ENCODE measurements at places on chromosomes 4 and X.

DNA sequence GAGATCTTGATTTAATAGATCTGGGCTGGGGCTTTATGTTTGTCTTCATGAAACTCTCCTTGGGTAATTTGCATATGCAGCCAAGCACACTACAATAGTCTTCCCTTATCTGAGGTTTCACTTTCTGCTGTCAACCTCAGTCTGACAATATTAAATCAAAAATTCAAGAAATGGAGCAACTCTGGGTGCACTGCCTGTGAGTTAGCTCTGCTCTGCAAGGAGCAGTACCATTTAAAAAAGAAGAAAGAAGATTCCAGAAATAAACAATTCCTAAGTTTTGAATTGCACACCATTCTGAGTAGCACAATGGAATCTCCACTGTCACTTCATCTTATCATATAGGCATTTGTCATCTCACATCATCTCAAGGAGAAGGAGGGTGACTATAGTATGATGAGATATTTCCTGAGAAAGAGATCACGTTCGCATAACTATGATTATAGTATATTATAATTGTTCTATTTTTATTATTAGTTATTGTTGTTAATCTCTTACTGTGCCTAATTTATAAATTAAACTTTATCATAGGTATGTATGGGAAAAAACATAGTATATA lies 9.4 kb downstream of the FNIP2 start:
- no peak for DNase-seq
- peaks cover 18% of the 10 kb centered on the region for H3K4me1 ChIP-seq
- peak overlapping the region; percentile 23 for H3K27ac ChIP-seq
- H3K27me3 ChIP-seq: no peaks in the 10 kb centered on the region
- no peak overlapping the region for H3K4me3 ChIP-seq

DNA sequence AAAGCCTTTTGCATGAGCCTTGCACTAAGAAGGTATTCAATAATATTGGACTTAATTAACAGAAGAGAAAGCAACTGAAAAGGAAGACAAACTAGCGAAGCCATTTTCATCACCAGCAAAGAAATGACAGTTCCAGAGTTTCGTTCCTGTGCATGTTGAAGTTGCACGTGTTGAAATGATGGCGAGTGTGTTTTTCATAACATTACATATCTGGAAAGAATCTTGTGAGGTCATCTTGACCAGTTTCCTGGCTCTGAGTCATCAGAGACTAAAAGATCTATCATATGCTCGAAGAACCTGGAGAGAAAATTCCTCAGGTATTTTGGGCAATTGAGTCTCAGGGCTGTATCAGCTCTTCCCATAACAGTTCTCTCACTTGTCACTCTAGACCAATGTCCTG lies 106.2 kb upstream of the MAML3 start:
- H3K4me3 ChIP-seq: no peak overlapping the region
- no peaks in the 10 kb centered on the region for H3K4me1 ChIP-seq
- H3K36me3 ChIP-seq: no peaks in the 10 kb centered on the region
- H3K27me3 ChIP-seq: no peaks in the 10 kb centered on the region

GRCh38 chr4:154364066-154364845 lies 127.3 kb downstream of the DCHS2 start:
- no peaks in the 10 kb centered on the region for H3K4me1 ChIP-seq
- H3K36me3 ChIP-seq: no peaks in the 10 kb centered on the region
- no peak for DNase-seq
- H3K27ac ChIP-seq: no peak overlapping the region
- H3K4me3 ChIP-seq: no peak overlapping the region
- H3K27me3 ChIP-seq: no peaks in the 10 kb centered on the region

GRCh38 chr4:4696530-4696929 lies 154.7 kb upstream of the STX18 start:
- H3K27ac ChIP-seq: no peak overlapping the region
- no peak for DNase-seq
- no peaks in the 10 kb centered on the region for H3K4me1 ChIP-seq
- no peaks in the 10 kb centered on the region for H3K27me3 ChIP-seq

DNA sequence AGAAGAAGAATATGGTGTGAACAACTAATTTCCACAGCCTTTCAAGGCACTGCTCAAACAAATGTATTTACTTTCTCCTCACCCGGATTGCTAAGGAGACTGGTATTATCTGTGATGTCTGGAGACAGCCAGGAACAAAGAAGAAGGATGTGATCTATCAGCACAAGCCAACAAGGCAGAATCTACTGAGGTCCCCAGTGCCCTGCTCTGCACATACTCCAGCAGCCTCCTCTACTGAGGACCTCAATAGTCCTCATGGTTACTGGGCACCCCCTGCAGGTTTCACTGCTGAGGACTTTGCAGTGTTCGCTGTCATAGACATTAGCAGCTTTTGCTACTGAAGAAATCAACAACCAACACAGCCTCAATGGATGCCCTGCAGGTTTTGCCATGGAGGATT lies 930.1 kb downstream of the ADGRL3 start:
- no peaks in the 10 kb centered on the region for H3K36me3 ChIP-seq
- no peaks in the 10 kb centered on the region for H3K4me1 ChIP-seq
- DNase-seq: no peak
- H3K4me3 ChIP-seq: no peak overlapping the region

GRCh38 chrX:73448379-73448778 lies 1.5 kb downstream of the CDX4 start:
- no peak overlapping the region for H3K4me3 ChIP-seq
- no peaks in the 10 kb centered on the region for H3K36me3 ChIP-seq
- H3K27ac ChIP-seq: no peak overlapping the region
- no peaks in the 10 kb centered on the region for H3K27me3 ChIP-seq
- no peaks in the 10 kb centered on the region for H3K4me1 ChIP-seq

GRCh38 chrX:7925867-7926472 lies 1.2 kb downstream of the PNPLA4 start:
- no peaks in the 10 kb centered on the region for H3K4me1 ChIP-seq
- no peaks in the 10 kb centered on the region for H3K36me3 ChIP-seq
- peak; percentile 66 for DNase-seq
- no peak overlapping the region for H3K4me3 ChIP-seq
- H3K27ac ChIP-seq: no peak overlapping the region

GRCh38 chr4:39922399-39922798 lies 55.3 kb downstream of the PDS5A start:
- H3K36me3 ChIP-seq: peaks cover 44% of the 10 kb centered on the region
- no peak for DNase-seq
- H3K4me3 ChIP-seq: no peak overlapping the region
- H3K4me1 ChIP-seq: no peaks in the 10 kb centered on the region
- H3K27me3 ChIP-seq: no peaks in the 10 kb centered on the region

GRCh38 chrX:78104447-78105176 lies 564 bp downstream of the PGK1 start:
- no peaks in the 10 kb centered on the region for H3K4me1 ChIP-seq
- peak overlapping the region; percentile 77 for H3K27ac ChIP-seq
- peak; percentile 6 for DNase-seq
- H3K27me3 ChIP-seq: no peaks in the 10 kb centered on the region
- H3K4me3 ChIP-seq: peak overlapping the region; percentile 82

DNA sequence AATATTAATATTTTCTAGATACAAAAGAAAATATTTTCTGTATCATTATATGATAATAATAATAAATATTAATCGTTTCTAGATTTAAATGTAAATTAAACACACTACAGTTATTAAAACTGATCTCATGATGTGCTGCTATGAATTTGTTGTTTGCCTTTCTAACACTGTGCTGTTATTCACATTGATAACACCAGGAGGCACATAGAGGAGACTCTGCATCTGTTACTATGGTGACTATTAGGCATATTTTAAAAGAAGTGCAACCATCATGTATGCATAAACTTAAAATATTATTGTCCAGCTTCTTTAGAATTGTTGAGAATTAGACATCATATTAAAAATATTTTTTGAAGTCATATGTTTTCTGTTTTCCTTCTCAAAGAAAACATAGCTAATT lies 11.8 kb upstream of the PDGFC start:
- H3K36me3 ChIP-seq: no peaks in the 10 kb centered on the region
- no peaks in the 10 kb centered on the region for H3K4me1 ChIP-seq
- H3K27ac ChIP-seq: no peak overlapping the region
- DNase-seq: no peak
- no peaks in the 10 kb centered on the region for H3K27me3 ChIP-seq

- peak overlapping the region; percentile 15 for H3K4me3 ChIP-seq
- no peaks in the 10 kb centered on the region for H3K36me3 ChIP-seq
- H3K27ac ChIP-seq: no peak overlapping the region
- H3K4me1 ChIP-seq: peaks cover 8% of the 10 kb centered on the region
- no peak for DNase-seq
- H3K27me3 ChIP-seq: no peaks in the 10 kb centered on the region
These were observed 145.6 kb upstream of the SCML1 start for GRCh38 chrX:17591741-17592110.

DNA sequence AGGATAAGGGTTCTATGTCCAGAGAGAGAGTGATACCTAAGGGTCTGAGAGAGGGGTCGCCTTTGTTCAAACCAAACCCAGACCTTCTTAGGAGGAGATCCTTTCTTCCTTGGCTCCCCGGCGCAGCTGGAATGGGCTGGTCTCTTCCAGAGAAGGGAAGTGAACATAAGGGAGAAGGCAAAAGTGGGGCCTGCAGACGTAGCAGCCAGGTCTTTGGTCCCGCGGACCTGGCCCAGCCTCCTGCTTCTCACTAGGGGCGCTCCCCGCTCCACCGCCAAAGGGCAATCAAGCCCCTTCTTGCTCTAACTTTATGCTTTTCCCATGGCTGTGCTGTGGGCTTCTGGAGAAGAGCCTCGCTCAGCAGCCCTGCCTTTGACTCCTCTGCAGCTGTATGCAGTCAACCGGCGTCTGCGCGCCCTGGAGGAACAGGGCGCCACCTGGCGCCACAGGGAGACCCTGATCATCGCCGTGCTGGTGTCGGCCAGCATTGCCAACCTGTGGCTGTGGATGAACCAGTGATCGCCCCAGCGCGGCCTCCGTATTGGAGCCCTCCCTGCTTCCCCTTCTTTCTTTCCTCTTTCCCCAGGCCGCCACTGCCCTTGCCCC lies 6.5 kb downstream of the FATE1 start:
- H3K36me3 ChIP-seq: no peaks in the 10 kb centered on the region
- no peak for DNase-seq
- H3K27ac ChIP-seq: no peak overlapping the region
- no peak overlapping the region for H3K4me3 ChIP-seq

- H3K27me3 ChIP-seq: no peaks in the 10 kb centered on the region
- H3K27ac ChIP-seq: no peak overlapping the region
- no peak for DNase-seq
- H3K36me3 ChIP-seq: no peaks in the 10 kb centered on the region
- H3K4me3 ChIP-seq: no peak overlapping the region
These were observed 42.1 kb downstream of the HS6ST2 start for GRCh38 chrX:132916349-132916748.

GRCh38 chrX:31323658-31324057 lies 251.8 kb upstream of the FTHL17 start:
- peaks cover 22% of the 10 kb centered on the region for H3K4me1 ChIP-seq
- H3K4me3 ChIP-seq: peak overlapping the region; percentile 72
- no peaks in the 10 kb centered on the region for H3K27me3 ChIP-seq
- DNase-seq: peak; percentile 83

DNA sequence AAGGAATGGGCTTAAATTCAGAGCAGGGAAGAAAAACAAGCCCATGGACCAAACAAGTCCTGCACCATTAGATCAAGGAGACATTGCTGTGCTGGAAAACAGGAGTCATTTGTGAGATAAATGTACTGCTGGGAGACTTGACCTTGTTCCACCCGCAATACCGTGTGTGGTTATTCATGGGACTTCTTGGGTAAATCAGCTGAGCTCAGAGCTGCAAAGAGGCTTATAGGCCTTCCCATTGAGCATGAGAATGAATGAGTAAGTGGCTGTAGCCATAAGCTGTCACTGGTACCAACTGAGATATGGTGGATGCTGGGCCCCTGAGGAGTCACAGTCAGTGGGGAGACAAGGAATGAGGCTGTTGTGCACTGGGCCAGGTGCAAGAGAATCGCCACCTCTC lies 2.3 kb upstream of the CYTL1 start:
- peaks cover 5% of the 10 kb centered on the region for H3K4me1 ChIP-seq
- H3K4me3 ChIP-seq: no peak overlapping the region
- no peaks in the 10 kb centered on the region for H3K27me3 ChIP-seq
- no peaks in the 10 kb centered on the region for H3K36me3 ChIP-seq
- no peak overlapping the region for H3K27ac ChIP-seq

DNA sequence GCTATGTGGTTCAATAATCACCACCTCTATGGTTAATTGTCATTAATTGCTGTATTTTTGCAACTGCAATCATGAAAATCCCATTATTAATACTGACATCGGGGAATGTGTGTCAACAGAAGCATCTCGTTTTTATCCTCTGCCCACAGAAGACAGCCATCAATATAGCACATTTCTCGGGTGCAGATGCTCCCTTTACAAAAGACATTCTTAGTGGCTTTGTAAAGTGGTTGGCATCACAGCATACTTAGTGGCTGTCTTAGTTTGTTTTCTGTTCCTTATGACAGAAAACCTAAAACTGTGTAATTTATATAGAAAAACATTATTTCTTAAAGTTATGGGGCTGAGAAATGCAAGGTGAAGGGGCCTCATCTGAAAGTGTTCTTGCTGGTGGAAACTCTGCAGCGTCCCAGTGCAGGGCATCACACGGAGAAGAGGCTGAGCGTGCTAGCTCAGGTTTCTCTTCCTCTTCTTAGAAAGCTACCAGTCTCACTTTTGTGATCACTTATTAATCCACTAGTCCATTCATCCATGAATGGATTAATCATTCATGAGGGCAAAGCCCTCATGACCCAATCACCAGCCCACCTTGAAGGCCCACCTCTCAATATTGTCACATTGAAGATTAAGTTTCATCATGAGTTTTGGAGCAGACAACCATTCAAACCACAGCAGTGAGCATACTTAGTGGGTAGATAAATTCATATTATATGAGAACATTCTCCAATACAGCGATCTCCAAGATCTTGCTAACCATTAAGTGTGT lies 1067.7 kb upstream of the PABPC4L start:
- no peaks in the 10 kb centered on the region for H3K27me3 ChIP-seq
- no peaks in the 10 kb centered on the region for H3K4me1 ChIP-seq
- H3K36me3 ChIP-seq: no peaks in the 10 kb centered on the region
- no peak overlapping the region for H3K27ac ChIP-seq
- no peak for DNase-seq
- H3K4me3 ChIP-seq: no peak overlapping the region

GRCh38 chr4:176335421-176335820 lies 15.7 kb downstream of the SPCS3 start:
- H3K4me3 ChIP-seq: no peak overlapping the region
- no peaks in the 10 kb centered on the region for H3K27me3 ChIP-seq
- no peak overlapping the region for H3K27ac ChIP-seq
- DNase-seq: no peak
- H3K4me1 ChIP-seq: no peaks in the 10 kb centered on the region

DNA sequence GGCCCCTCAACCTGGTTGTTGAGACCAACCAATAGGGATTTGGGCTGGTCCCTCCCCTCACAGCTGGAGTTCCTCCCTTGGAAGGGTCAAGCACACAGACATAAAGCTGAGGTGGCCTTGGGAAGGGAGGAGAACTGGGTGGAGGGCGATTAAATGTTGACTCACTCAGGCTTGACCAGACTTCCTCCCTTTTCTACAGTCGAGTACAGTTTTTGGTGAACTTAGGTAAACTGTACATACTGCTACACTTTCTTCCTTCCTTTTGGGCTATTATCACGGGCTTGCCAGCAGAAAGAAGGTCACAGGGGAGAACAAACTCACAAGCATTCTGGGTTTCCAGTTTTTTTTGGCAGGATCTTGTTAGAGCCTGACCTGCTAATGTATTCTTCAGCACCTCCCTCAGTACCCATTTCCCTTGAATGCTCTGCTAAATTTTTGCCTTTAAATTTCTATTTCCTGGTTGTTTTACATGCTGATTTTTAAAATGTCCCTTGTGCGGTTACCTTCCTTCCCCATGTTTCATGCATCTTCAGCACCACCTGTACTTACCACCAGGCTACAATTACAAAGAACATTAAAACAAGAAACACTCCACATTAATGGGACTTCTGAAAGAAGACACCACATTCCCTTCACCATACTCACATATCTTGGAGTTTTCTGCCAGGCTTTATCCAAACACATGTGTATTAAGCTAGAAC lies 135.2 kb upstream of the RASGEF1B start:
- H3K36me3 ChIP-seq: no peaks in the 10 kb centered on the region
- no peak overlapping the region for H3K4me3 ChIP-seq
- no peak for DNase-seq
- H3K4me1 ChIP-seq: no peaks in the 10 kb centered on the region
- H3K27me3 ChIP-seq: no peaks in the 10 kb centered on the region

Data from SJCRH30 (cell line).